ENCODE measurements at places on chromosomes 11 and 22.

- no peak for DNase-seq
Measured at GRCh38 chr11:83480251-83480650, 194.1 kb upstream of the CCDC90B start.

DNA sequence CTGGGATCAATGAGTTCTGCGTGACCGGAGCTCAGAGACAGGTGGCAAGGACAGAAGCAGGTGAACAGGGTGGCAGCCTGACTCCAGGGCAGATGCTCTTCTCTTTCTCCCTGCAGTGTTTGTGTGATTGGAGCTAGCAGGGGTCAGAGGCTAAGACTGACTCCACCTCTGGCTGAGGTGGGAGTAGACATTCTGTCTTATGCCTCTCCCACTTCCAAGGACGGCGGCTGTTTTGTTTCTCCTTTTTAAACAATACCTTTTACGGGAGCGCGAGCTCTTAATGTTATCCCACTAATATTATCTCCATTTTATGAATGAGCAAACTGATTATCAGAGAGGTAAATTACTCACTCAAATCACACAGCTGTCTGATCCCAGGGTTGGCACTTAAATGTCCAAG lies 323.7 kb downstream of the MIAT start:
- DNase-seq, result no peak

- no peak for DNase-seq
Measured at GRCh38 chr11:97502201-97502600, 1112.4 kb downstream of the JRKL start.

GRCh38 chr11:111265421-111265820 lies 19.9 kb downstream of the POU2AF2 start:
- no peak for DNase-seq

GRCh38 chr11:27839226-27839913 lies 139.1 kb upstream of the BDNF start:
- DNase-seq, result no peak
